ENCODE measurements at places on chromosomes 7 and 10.

DNA sequence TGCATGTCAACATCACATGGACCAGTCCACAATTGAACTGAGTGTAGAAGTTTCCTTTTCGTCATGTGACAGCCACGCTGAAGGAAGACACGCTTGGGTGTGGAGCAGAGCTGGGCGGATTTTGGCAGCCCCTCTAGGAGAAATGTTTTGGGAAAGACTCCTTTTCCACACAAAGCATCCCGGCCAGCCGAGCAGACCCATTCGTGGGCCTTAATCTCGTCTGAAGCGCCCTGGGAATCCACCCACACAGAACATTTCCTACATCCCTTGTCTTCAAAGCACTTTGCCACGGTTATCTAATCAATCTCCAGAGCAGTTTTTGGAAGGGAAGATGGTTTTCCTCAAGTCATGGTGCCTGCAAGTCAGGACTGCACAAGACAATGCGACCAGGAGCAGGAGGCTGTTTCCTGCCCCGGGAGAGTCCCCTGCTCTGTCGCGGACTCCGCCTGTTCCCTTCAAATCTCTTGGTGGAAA lies 8.4 kb upstream of the IFT22 start:
- DNase-seq, result no peak

- DNase-seq, result no peak
Observed at GRCh38 chr7:138654616-138655015, 46.5 kb downstream of the SVOPL start.

- DNase-seq, result no peak
Observed at GRCh38 chr7:121029302-121029701, 40.8 kb downstream of the CPED1 start.

GRCh38 chr7:27842094-27842692 lies 102.2 kb downstream of the TAX1BP1 start:
- peak; percentile 61 for DNase-seq

GRCh38 chr7:76086070-76086469 lies 38.2 kb downstream of the MDH2 start:
- DNase-seq, result no peak

DNA sequence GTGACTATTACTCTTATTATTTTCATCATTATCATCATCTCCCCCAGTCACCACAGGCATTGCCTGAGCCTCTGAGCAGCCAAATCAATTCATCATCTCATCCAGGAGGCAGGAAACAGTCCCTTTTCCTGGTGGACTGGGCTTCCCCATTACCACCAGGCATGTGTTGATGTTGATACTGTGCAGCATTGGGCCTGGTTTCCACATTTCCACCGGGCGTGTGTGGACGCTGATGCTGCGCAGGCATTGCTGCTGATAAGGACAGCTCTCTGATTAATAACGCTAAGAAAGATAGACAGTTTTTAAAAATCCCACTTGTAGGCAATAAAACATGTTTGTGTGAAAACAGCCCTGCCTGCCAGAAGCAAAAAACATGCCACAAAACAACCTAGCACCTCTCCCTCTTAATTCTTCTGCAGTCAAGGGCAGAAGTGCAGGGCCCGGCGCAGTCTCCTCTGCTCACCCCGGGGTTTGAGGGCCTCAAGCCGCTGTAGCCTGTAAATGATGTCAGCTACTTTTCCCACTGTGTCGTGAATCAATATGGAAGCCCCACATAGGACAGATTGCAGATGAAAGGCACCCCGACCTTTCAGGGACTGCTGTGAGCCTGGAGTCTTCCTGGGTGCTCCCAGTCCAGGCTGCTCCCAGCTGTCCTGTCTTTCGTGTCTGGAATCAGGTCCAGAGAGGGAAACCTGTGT lies 216.0 kb downstream of the WDR37 start:
- DNase-seq, result no peak

- no peak for DNase-seq
Observed at GRCh38 chr10:13502380-13502779, 26.4 kb downstream of the BEND7 start.

GRCh38 chr7:66867198-66867790 lies 53.7 kb upstream of the TMEM248 start:
- DNase-seq, result no peak

GRCh38 chr7:44282601-44283171 lies 42.7 kb downstream of the CAMK2B start:
- peak; percentile 46 for DNase-seq

DNA sequence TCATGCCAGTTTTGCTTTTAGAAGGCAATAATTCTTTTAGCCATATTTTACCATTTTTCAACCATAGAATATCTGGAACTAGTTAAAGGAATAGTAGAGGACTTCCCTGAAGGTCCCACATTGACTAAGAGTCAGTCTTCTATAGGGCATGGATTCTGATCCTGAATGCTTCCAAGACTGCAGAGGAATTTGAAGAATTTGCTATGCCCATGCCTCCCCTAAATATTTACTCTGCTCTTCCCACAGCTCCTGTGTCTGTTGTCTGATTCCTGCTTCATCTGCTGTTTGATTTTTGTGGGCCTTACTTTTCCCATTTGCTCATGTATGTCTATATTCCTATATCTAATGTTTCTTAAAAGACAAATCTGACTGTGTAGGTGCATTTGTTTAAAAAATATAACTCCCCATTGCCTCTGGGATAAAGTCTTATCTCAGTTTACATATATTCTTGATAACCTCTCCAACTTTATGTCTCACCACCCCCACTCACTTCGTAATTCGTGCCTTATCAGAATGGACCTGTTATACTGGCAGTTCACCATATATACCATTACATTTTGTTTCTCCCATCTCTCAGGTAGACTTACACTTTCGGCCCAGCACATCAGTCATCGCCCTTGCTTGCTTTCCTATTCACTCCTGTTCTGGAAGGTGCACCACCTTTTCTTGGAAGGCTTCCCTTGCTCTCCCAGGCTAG lies 33.9 kb downstream of the LRRC4 start:
- DNase-seq, result no peak

DNA sequence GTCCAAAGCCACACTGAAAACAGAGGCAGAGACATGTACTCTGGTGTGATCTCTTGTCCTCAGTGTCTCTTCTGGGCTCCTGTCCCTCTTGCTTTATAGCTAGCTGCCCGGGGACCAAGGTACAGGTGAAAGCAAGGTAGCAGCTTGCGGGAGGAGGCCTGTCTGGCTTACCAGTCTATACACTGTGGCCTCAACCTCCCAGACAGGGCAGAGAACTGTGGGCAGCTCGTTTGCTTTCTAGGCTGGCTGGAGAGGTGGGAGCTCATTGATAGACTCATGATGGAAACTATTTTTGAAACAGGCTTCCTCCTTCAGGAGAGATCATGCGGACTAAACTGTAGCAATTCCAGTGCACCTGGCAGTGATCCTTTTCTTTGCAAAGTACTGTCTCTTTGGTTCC lies 4.6 kb downstream of the CYREN start:
- DNase-seq, result peak; percentile 5

GRCh38 chr7:36441344-36442022 lies 51.8 kb downstream of the ANLN start:
- DNase-seq, result peak; percentile 28

Measured in H7 (cell line).